Cortex of kidney (tissue), 1 donor: ENCODE measurements at places on chromosomes 4 and X.

DNA sequence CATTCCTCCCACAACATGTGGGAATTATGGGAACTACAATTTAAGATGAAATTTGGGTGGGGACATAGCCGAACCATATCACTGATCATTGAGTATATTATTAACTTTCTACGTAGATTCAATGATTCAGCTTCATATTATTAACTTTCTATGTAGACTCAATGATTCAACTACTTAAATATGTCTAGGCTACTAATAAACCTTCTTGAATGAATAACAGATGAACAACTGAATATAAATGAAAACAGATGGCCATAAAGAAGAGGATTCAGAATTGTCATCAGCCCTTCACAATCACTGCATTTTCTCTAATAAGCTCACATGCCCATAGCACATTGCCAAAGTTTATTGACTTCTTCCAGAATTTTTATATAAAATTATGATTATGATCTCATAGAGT lies 57.0 kb downstream of the CEP44 start:
- DNase-seq: no peak

DNA sequence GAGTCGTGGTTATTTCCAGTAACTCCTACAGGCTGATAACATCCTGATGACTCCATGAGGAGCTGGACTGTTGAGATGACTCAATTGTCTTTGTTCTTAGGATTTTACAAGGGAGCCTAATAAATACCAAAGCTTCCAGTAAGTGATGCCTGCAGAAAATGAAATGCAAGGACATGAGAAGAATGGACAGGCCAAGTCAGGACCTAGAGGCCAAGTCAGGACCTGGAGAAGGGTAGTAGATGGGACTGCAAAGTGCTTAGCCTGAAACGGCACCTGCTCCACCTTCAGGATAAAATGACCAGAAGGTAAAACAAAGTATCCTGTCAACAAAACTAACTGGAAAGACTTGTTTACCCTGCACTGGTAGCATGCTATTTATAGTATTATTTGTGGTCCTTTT lies 6.4 kb upstream of the SLC10A6 start:
- DNase-seq: no peak

- no peak for DNase-seq
Observed at GRCh38 chrX:53072418-53073114, 9.6 kb upstream of the TSPYL2 start.

DNA sequence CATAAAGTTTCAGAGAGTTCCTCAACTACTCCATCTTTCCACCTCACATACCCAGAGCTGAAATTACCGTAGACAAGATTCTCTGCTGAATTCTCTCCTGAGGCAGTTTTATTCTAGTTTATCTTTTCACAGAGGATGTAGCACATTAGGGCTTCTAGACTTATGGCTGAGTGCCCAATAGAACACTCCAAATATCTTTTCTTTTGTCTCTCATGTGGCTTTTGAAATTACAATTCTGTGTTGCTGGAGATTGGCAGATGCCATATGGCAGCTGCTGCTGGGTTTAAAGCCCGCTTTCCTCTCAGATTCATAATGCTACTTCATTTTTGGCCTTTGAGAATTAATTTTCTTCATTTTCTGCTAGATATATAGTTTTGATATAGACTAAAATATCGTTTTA lies 107.6 kb upstream of the BANK1 start:
- DNase-seq: no peak

DNA sequence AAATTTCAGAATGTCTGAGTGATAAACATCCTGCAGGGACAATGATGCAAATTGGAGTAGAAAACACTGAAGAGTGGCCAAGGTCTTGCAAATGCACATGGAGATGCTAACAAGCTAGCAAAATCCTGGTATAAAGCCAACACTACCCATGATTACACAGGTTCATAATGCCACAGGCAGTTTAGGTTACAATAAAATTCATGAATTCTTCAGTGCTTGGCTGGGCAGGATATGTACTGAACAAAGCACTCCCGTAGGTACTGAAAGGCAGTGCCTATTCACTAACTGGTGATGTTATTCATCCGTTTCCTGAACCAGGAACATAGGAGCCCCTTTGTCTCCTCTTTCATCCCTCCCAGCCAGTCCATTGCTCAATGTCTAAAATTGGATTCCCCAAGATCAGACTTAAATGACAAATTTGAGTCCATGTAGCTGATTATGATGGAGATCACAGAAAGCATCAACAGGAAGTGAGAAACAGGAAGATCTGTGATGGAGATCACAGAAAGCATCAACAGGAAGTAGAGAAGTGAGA lies 244.5 kb downstream of the DMD start:
- no peak for DNase-seq
